ENCODE measurements at places on chromosomes 2 and 18. TPM values are rescaled to one million over a fixed set of nuclear protein-coding genes. Genes with fewer than 3 reads are reported as not detected.

GRCh38 chr2:207467716-207468347, 61.9 kb upstream of the CREB1 start:
- DNase-seq = no peak

- no peak for DNase-seq
These were observed 191.8 kb downstream of the FTCDNL1 start for GRCh38 chr2:199659207-199659606.

DNA sequence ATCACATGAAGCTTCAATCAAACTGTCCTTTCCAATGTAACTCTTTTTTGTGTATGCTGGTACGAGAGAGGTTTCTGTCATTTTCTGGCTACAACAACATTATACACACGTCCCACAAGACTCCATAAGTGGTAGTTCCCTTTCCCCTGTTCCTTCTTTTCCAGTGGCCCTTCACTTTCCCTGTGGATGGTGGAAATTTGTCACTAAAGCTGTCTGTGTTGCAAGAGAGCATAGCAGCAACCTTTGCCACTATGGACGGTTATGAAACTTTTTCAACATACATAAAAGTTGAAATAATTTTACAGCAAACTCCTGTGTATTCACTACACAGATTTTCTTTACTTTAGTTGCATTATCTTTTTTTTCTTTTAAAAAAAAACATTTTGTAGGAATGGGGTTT, 18.7 kb downstream of the DBI start:
- no peak for DNase-seq

GRCh38 chr2:223908304-223908998, 36.7 kb downstream of the WDFY1 start:
- DNase-seq = no peak

DNA sequence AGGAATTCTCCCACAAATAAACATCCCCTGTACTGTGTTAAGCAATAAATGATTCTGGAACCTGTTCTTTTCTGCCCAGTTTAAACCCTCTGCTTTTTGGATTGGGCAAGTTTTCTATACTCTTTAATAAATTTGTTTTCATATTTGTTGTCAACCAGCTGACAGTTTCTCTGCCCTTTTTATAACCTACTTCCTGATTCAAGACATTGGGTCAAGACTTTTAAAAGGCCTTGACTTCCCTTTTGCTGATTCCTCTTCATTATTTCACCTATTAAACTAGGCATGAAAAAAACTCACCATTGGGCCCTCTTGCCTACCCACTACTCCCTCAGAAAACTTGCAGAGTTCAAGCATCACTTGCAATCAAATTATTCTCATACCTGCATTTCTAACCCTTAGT, 459.5 kb downstream of the ARHGAP15 start:
- no peak for DNase-seq

The C1QL2 gene
- not detected for polyA plus RNA-seq

DNA sequence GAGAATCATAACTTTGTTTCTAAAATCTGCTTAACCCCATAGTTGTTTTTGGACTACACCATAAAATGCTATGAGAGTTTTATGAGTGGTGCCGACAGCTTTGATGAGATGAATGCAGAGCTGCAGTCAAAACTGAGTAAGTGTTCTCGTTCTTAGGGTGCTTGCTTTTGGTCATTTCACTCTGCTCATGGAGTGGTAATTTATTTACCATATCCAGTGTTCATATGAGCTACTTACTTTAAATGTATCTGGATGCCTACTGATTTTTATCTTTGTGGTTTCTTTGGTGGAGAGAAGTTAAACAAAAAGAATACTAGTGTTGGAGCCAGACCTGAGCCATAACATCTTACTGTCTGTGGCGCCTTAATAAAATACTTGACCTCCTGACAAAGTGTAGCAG, 16.4 kb downstream of the NDC80 start:
- no peak for DNase-seq

Data from right renal cortex interstitium (tissue), 3 donors.